ENCODE measurements at places on chromosomes 11 and 22. TPM values are rescaled to one million over a fixed set of nuclear protein-coding genes. Genes with fewer than 3 reads are reported as not detected.

The PPFIA1 gene
- 148 TPM for total RNA-seq

GRCh38 chr11:78061088-78061920 is 2.4 kb upstream of the THRSP start:
- no peak overlapping the region for H3K4me3 ChIP-seq
- peaks cover 31% of the 10 kb centered on the region for H3K4me1 ChIP-seq
- peak overlapping the region; percentile 70 for H3K27ac ChIP-seq
- no peaks in the 10 kb centered on the region for H3K36me3 ChIP-seq
- peak; percentile 52 for DNase-seq

DNA sequence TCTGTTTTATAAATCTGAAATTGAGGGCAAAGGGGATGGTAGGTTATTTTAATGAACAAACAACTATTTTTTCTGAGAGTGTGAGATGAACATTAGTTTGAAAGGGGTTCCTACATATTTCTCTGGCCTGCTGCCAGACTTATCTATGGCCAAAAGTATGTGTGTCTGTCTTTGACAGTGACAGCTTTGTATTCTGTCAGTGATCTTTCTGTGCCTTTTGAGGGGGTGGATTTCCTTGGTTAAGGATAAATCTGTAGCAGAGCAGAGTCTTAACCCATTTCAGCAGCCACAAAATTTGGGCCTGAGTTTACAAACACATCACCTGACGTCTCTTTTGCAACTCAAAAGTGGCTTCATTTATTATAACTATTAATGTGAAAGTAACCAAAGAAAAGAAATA is 30.9 kb downstream of the ZFTA start:
- no peak overlapping the region for H3K27ac ChIP-seq
- DNase-seq = no peak
- H3K4me3 ChIP-seq = no peak overlapping the region
- no peaks in the 10 kb centered on the region for H3K27me3 ChIP-seq
- H3K36me3 ChIP-seq = no peaks in the 10 kb centered on the region

DNA sequence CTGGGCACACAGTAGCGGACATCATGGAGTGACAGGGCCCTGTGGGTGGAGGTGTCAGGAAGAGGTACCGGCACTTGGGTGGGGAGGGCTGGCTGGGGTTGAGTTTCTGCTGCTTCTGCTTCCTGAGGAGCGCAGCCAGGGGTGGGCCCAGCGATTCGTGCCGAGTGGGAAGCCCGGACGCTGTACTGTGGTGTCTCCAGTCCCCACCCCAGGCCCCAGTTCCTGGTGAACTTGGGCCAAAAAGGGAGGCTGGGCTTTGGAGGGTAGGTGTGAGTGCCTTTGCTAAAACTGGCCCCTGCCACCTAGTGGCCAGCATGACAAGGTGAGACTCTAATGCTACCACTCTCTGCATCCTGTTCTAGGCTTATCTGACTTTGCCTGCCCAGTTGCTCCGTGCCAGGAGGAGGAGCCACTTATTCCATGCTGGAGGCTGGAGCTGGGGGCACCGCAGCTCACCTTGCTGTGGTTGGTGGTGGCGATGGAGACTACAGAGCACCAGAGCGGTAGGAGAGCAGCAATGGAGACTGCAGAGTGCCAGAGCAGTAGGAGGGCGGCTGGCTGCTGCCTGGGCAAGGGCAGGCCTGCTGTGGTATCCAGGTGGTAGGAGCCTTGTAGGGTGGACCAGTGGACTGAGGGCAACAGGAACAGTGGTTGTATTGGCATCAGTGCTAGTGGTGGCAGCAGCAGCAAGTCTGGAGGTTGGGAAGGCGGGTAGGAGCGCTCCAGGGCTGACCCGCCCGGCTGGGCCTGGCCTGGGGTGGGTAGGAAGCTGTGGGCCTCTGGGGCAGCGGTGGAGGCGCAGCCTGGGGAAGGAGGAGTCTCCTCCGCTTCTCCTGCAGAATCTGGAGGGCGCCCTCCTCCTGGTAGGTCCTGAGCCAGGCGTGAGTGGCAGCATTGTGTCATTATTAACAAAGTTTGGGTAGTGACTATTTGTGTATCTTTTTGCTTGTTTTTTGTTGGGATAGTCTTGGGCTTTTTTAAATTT is 2.2 kb upstream of the RFPL2 start:
- no peaks in the 10 kb centered on the region for H3K36me3 ChIP-seq
- no peak for DNase-seq
- H3K4me1 ChIP-seq = no peaks in the 10 kb centered on the region
- H3K27ac ChIP-seq = no peak overlapping the region

GRCh38 chr11:65896034-65896999 is 3.9 kb downstream of the FOSL1 start:
- H3K27me3 ChIP-seq = no peaks in the 10 kb centered on the region
- no peak overlapping the region for H3K27ac ChIP-seq
- H3K4me1 ChIP-seq = peaks cover 14% of the 10 kb centered on the region
- no peak for DNase-seq

- H3K27me3 ChIP-seq = no peaks in the 10 kb centered on the region
- no peak overlapping the region for H3K27ac ChIP-seq
- H3K4me3 ChIP-seq = no peak overlapping the region
- 0 out of 2 replicates have a peak, but pooled peaks cover 3% of the 10 kb centered on the region for H3K4me1 ChIP-seq
- no peaks in the 10 kb centered on the region for H3K36me3 ChIP-seq
Measured at GRCh38 chr11:118635237-118635591, 27.8 kb downstream of the PHLDB1 start.

GRCh38 chr11:119706887-119707286 is 22.1 kb downstream of the NECTIN1 start:
- no peak overlapping the region for H3K27ac ChIP-seq
- DNase-seq = no peak
- H3K36me3 ChIP-seq = peaks cover 3% of the 10 kb centered on the region
- H3K4me3 ChIP-seq = no peak overlapping the region
- H3K4me1 ChIP-seq = peaks cover 46% of the 10 kb centered on the region
- H3K27me3 ChIP-seq = no peaks in the 10 kb centered on the region

- no peaks in the 10 kb centered on the region for H3K27me3 ChIP-seq
- peak overlapping the region; percentile 66 for H3K4me3 ChIP-seq
- H3K36me3 ChIP-seq = peaks cover 10% of the 10 kb centered on the region
Measured at GRCh38 chr11:62830904-62831519, 839 bp downstream of the STX5 start.

The CACNA1I gene
- total RNA-seq = not detected

The RASL10A gene
- 1.1 TPM for total RNA-seq

The OR51B5 gene
- not detected for total RNA-seq

GRCh38 chr11:130828741-130829140 is 87.5 kb downstream of the SNX19 start:
- H3K36me3 ChIP-seq = no peaks in the 10 kb centered on the region
- no peak for DNase-seq
- no peak overlapping the region for H3K27ac ChIP-seq
- no peaks in the 10 kb centered on the region for H3K27me3 ChIP-seq
- H3K4me1 ChIP-seq = no peaks in the 10 kb centered on the region

The TIMP3 gene
- total RNA-seq = 86.4 TPM

The GRK3 gene
- total RNA-seq = 9.7 TPM

DNA sequence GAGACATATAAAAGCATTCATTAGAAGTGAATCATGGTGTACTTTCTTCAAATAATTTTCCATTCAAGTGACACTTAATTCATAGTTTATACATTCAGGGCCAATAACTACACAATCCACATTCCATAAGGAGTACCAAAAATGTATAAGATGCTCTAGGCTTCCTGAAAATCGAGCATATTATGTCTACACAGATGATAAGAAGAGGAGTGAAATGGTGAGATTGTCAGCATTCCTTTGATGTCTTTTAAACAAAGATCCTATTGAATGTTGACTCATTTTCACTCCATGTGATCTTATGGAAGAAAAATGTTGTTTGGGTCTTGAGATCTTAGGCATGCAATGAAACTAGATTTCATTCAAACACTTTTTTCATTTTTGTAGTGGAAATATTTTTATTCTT is 843.2 kb downstream of the KCNA4 start:
- no peak overlapping the region for H3K4me3 ChIP-seq
- H3K27me3 ChIP-seq = no peaks in the 10 kb centered on the region

DNA sequence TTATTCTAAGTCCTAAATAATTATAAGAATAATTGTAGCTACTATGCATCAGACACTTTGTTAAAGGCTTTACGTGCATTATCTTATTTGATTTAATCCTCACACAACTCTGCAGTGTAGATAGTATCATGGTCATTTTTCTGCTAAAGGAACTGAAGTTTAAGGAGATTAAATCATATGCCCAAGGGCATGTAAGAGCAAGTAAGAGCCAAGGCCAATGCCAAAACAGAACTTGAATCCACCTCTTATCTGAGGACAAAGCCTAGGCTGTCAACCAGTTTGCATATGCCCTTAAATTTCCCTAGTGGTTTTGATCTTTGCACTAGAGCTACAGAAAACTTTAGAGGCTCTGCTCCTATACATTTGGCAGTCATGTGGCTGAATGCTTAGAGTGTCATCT is 65.6 kb upstream of the OR5AK2 start:
- H3K4me1 ChIP-seq = no peaks in the 10 kb centered on the region
- no peaks in the 10 kb centered on the region for H3K27me3 ChIP-seq
- H3K27ac ChIP-seq = no peak overlapping the region

- peaks cover 8% of the 10 kb centered on the region for H3K36me3 ChIP-seq
- no peaks in the 10 kb centered on the region for H3K27me3 ChIP-seq
- H3K27ac ChIP-seq = peak overlapping the region; percentile 74
- no peak overlapping the region for H3K4me3 ChIP-seq
Measured at GRCh38 chr22:20530368-20531153, 23.2 kb downstream of the MED15 start.

DNA sequence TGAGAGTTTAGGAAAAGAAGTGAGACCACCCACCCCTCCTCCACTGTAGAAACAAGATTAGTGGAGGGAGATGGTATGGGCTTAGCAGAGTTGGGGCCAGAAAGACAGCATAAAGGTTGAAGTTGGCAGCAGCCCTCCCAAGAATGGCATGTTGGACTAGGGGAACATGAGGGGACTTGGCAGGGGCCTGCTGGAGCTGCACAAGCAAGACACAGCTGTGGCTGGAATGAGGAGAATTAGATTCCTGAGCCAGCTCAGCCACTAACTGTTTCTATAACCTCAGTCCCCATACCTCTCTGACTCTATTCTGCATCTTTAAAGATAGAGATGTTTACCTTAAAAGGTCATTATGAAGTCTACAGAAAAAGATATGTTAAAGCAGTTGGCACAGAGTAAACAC is 13.2 kb downstream of the MAP6 start:
- no peak overlapping the region for H3K4me3 ChIP-seq
- peak overlapping the region; percentile 6 for H3K27ac ChIP-seq
- H3K27me3 ChIP-seq = no peaks in the 10 kb centered on the region
- no peaks in the 10 kb centered on the region for H3K36me3 ChIP-seq

The OR2D2 gene
- total RNA-seq = not detected

DNA sequence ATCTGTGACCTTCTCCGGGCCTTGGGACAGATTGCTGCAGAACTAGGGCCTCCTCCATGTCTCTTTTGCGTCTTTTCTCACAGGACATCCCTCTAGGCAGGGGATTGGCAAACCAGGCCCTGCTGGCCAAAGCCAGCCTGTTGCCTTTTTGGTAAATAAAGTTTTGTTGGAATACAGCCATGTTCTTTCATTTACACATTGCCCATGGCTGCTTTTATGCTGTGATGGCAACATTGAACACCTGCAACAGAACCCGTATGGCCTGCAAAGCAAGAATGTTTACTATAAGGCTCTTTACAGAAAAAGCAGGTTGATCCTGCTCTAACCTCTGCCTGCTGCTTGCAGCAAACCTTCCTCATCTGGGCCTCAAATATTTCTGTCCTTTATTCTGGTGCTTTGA is 56.8 kb upstream of the B3GAT1 start:
- peak; percentile 16 for DNase-seq
- peaks cover 18% of the 10 kb centered on the region for H3K4me1 ChIP-seq
- no peaks in the 10 kb centered on the region for H3K27me3 ChIP-seq
- H3K4me3 ChIP-seq = no peak overlapping the region
- H3K27ac ChIP-seq = no peak overlapping the region

GRCh38 chr11:36763187-36763586 is 165.2 kb upstream of the RAG2 start:
- H3K36me3 ChIP-seq = no peaks in the 10 kb centered on the region
- no peaks in the 10 kb centered on the region for H3K4me1 ChIP-seq
- no peak for DNase-seq
- no peak overlapping the region for H3K27ac ChIP-seq
- H3K27me3 ChIP-seq = no peaks in the 10 kb centered on the region
- H3K4me3 ChIP-seq = no peak overlapping the region

The TP53I11 gene
- total RNA-seq = 7.7 TPM

GRCh38 chr11:26649884-26650283 is 72.0 kb downstream of the SLC5A12 start:
- peak; percentile 69 for DNase-seq
- no peak overlapping the region for H3K27ac ChIP-seq
- H3K4me1 ChIP-seq = no peaks in the 10 kb centered on the region

- H3K4me1 ChIP-seq = peaks cover 9% of the 10 kb centered on the region
- no peaks in the 10 kb centered on the region for H3K36me3 ChIP-seq
- H3K27me3 ChIP-seq = no peaks in the 10 kb centered on the region
Measured at GRCh38 chr11:128480665-128481064, 106.7 kb downstream of the ETS1 start.

- H3K27ac ChIP-seq = no peak overlapping the region
- H3K4me1 ChIP-seq = no peaks in the 10 kb centered on the region
- no peak overlapping the region for H3K4me3 ChIP-seq
- H3K27me3 ChIP-seq = no peaks in the 10 kb centered on the region
- no peak for DNase-seq
Measured at GRCh38 chr11:2811206-2812091, 74.1 kb downstream of the CDKN1C start.

The MMP13 gene
- not detected for total RNA-seq

DNA sequence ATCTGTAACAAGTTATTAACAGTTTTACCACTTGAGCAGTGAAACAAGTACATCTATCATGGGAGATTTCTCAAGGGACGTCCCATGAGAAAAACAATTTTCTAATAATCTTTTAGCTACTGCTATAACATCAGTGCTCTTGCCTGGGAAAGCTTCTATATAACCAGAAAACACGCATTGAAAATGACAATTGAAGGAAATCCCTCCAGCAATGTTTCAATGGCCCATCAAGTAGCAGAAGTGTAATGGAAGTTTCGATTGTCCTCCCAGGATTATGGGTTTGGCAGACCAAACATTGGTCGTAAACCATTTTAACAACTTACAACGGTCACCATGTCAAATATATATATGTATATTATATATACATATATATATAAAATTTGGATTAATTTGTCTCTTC is 8.0 kb upstream of the PRR33 start:
- no peaks in the 10 kb centered on the region for H3K4me1 ChIP-seq
- DNase-seq = no peak
- H3K36me3 ChIP-seq = no peaks in the 10 kb centered on the region

The POU2AF1 gene
- total RNA-seq = 1.1 TPM

The OR51I1 gene
- not detected for total RNA-seq

Data from Caco-2 (cell line).